ENCODE measurements at places on chromosomes 7 and 10. TPM values are rescaled to one million over a fixed set of nuclear protein-coding genes. Genes with fewer than 3 reads are reported as not detected.

Gene UNCX
- not detected for total RNA-seq

Gene NT5C2
- 122 TPM for total RNA-seq

Gene DNTT
- total RNA-seq: not detected

Gene MTURN
- 7.6 TPM for total RNA-seq

Gene REPIN1
- total RNA-seq: 94.4 TPM

Gene MALRD1
- 0.70 TPM for total RNA-seq

Gene PON1
- 0.48 TPM for total RNA-seq

Gene EPDR1
- total RNA-seq: 2.7 TPM

Gene TLX1
- not detected for total RNA-seq

Gene MACC1
- total RNA-seq: 2.8 TPM

Gene ZC3HAV1
- total RNA-seq: 70.5 TPM

Gene DLX5
- total RNA-seq: not detected

Gene LIPF
- not detected for total RNA-seq

Gene CRTAC1
- total RNA-seq: 0.13 TPM

DNA sequence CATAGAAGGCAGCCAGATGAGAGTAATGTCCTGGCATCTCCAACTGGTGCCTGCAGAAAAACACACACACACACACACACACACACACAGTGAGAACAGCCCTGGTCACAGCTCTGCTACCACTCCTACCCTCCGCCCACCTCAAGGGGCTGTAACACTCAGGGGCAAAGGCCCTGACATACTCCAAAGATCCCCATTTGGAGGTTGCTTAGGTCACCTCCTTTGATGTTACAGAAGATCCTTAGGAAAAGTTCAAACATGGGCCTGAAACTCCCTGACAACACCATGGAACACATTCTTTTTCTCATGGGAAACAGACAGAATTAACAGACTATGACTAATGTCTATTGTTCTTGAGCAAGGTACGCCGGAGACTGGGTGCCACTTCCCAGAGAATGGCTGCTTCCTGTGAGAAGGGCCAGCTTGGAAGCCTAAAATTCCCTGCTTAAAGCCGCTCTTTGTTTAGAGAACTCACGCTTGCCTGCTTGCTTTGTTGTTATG is 27.7 kb downstream of the DENND11 start:
- peak; percentile 71 for DNase-seq

DNA sequence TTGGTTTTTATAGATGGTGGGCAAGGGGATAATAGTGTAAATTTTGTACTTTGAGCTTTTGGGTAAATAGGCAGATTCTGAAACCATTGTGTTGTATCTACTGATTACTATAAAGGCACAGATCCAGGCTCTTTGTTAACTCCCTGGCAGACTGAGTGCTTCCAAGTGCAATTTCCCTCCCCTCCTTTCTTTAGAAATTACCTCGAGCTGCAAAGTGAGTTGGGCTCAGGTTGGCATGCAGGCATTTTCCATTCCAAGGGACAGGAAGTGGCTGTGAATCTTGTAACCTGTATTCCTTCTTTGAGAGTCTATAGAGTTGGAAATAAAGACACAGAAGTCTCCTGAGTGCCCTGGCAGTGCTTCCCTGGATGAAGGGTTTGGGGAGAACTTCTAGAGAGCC is 494.2 kb upstream of the GALNT17 start:
- DNase-seq: peak; percentile 52

DNA sequence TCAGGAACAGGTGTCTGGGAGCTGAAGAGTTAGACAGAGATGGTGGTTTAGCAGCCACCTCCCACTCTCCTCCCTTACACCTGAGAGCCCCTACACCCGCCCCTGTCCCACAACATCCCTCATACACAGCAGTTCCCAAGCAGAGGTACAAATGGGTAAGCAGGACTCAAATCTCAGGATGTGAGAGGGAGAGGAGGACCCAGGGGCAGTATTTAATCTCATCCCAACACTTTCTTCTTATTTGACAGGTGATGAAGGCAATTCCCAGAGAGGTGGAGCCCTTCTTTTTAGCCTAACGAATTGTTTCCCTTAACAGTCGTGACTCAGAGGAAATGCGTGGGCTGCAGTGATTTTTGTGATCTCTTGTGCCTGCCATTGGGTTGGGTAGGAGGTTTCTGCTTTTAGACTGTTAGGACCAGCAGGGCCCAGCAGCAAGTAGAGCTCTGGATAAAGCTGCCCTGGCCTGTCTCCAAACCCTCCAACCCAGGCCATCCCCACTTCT is 191.3 kb downstream of the HECW1 start:
- DNase-seq: peak; percentile 53

GRCh38 chr7:158450476-158451124 is 137.0 kb downstream of the PTPRN2 start:
- DNase-seq: peak; percentile 44

DNA sequence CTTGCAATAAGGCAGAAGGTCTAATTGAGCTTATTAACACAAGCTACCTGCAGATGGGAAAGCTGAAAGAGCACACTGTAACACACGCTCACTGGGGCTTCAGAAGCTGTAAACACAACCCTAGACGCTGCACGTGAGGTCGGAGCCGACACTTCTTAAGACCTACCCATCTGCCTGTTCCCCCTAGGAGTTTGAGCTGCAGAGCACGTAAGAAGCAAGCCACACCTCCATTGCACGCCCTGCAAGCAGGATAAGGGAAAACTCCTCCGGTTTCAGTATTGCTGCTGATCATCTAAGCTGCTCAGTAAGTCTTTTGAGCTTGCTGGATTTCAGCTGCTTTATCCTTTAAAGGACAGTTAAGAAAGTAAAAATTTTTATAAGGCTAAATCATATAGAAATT is 244.0 kb upstream of the ZWINT start:
- peak; percentile 58 for DNase-seq

- no peak for DNase-seq
Observed at GRCh38 chr10:58444876-58445275, 59.7 kb downstream of the TFAM start.

GRCh38 chr7:131972251-131972650 is 415.8 kb upstream of the PODXL start:
- DNase-seq: no peak

DNA sequence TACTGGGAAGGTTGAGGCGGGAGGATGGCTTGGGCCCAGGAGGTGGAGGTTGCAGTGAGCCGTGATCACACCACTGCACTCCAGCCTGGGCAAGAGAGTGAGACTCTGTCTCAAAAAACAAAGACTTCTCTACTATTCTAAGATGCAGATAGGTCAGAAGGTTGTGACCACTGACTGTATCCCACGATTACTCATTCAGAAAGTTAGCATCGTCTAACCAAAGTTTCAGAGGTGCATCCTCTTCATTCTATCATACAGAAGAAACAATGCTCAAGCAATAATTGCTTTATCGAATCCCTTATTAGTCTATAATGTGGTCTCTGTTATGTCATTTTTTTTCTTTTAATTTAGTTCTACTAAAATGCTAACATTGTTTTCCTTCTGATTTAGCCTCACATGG is 348.7 kb upstream of the LRGUK start:
- no peak for DNase-seq

DNA sequence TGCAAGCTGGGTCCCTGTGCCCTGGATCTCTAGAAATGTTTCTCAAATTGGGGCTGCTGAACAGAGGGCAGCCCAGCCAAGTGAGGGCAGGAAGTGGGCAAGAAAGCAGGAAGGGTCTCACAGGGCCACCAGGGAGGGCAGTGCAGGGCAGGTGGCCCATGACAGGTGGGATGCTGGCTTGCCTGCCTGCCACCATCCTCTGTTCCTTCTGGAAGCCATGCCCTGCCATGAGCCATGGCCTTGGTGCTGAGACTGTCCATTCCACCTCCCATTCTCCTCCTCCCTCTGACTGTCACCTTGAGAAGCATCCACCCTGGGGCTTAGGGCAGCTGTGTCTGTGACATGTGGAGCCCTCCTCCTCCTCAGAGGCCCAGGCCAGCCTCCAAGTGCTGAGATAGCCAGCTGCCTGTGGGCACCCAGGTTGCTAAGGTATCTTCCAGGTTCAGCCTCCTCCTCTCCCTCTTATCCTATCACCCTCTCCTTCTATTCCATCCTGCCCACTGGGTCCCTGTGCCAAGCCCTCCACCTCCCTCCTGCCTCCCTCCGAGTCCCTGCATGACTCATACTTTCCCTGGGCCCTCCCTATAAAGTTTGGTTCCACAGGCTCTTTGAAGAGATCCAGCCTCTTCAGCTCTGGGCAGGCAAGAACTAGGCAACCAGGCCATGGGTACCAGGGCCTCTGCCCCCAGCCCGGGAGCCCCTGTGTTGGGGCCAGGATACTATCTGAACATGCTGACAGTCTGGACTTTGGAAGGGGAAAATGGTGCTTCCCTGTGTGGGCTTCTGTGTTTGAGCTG is 1.3 kb downstream of the VSIR start:
- DNase-seq: no peak

DNA sequence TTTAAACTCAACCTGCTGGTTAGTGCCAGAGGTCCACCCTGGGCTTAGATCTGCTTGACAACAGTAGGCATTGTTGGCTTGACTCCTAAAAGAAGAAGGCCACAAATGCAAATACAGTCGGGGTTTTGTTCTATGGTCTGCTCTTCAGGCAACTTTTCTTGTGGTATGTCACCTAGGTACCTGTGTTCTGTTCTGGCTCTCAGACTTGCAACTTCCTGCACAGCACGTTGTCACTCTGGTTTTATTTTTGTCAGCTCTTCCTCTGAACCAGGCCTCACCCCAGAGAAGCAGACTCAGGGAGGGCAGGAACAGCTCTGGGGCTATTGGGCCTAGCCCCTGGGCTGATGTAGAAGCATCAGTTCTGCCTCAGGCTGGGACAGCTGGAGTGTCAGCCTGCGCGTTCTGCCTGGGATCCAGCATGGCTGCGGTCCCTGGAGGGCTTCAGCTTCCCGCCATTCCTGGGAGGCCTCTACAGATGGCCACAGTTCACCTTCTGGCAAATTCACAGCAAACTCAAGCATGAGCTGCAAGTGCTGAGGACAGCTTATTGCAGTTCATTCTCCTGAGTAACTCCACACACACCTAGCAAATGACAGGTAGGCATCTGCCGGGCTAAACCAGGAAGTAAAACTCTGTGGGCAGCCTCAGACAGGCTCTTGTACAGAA is 11.0 kb upstream of the PDCD4 start:
- DNase-seq: peak; percentile 40

DNA sequence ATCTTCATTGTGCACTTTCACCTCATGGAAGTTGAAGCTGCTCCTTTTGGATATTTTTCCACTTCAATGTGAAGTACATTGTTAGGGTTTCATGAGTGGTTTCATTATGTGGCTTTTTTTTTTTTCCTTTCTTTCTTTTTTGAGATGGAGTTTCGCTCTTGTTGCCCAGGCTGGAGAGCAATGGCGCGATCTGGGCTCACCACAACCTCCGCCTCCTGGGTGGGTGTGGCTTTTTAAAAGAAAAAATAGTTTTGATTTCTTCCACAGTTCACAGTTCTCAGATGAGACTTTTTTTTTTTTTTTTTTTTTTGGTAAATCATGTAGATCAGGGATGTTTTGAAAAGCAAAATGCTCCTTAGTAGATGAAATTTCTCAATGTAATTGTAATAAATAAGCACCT is 652.3 kb upstream of the ANKRD30A start:
- no peak for DNase-seq

GRCh38 chr10:35185260-35186034 is 58.8 kb downstream of the CREM start:
- DNase-seq: no peak

- no peak for DNase-seq
Observed at GRCh38 chr10:88833156-88833555, 18.5 kb downstream of the ANKRD22 start.

- DNase-seq: no peak
Observed at GRCh38 chr7:16548428-16548827, 21.8 kb downstream of the LRRC72 start.

GRCh38 chr7:157432541-157432956 is 95.7 kb downstream of the DNAJB6 start:
- DNase-seq: peak; percentile 92

DNA sequence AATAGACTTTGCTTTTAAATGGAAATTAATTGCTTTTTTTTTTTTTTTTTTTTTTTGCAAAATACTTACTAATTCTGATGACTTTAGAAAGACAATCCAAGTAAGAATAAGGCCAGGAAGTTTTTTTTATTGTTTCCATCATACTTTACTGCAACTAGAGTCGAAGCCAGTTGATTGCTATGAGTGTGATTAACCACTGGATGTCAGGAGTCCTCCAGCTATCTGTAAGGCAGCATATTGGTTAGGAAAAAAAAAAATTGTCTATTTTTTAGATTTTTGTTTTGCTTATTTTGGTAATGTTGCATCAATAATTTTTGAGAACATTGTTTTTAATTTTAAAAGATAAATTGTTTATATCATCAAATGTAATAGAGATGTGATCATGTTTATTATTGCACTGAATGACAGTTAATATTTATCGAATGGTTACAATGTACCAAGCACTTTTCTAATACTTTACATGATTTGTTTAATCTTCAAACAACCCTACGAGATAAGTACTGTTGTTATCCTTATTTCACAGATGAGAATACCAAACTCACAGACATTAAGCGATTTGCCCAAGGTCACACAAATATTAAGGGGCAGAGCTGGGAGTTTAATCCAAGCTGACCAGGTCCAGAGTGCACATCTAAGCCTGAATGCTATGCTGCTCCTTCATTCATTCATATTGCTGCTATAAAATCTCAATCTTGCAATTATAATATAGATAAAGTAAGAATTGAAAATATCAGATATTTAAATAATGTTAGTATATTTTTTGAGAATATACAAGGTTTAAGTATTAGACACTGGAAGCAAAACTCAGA is 19.9 kb upstream of the LMOD2 start:
- DNase-seq: no peak

GRCh38 chr7:151806204-151806603 is 70.7 kb downstream of the PRKAG2 start:
- no peak for DNase-seq

- no peak for DNase-seq
Observed at GRCh38 chr7:132257253-132257652, 319.0 kb downstream of the PLXNA4 start.

DNA sequence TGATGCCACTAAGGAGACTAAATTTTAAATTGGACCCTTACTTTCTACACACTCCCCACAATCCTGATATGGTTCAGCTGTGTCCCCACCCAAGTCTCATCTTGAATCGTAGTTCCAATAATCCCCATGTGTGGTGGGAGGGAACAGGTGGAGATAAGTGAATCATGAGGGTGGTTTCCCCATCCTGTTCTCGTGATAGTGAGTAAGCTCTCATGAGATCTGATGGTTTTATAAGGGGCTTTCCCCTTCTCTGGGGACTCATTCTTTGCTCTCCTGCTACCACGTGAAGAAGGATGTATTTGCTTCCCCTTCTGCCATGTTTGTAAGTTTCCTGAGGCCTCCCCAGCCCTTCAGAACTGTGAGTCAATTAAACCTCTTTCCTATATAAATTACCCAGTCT is 18.4 kb upstream of the BET1 start:
- no peak for DNase-seq

GRCh38 chr10:118692872-118693271 is 61.9 kb downstream of the CACUL1 start:
- DNase-seq: no peak

- DNase-seq: no peak
Observed at GRCh38 chr10:100858747-100859483, 53.8 kb upstream of the SLF2 start.

Measured in endodermal cell (in vitro differentiated cells).